Hair follicle dermal papilla cell (primary cell): ENCODE measurements at places on chromosomes 2 and 18. TPM values are rescaled to one million over a fixed set of nuclear protein-coding genes. Genes with fewer than 3 reads are reported as not detected.

The PDK1 gene
- total RNA-seq: 26.8 and 31.8 TPM in 2 replicates

The SF3B1 gene
- 248 and 327 TPM in 2 replicates for total RNA-seq

The KLHL41 gene
- total RNA-seq: 0.97 TPM in 2 replicates

The LYPD1 gene
- total RNA-seq: under 0.01 and 0.12 TPM in 2 replicates

The DNAJC27 gene
- 3.9 and 7.0 TPM in 2 replicates for total RNA-seq

The SKOR2 gene
- total RNA-seq: not detected in 2 replicates

The PID1 gene
- total RNA-seq: 8.5 and 8.6 TPM in 2 replicates

The GDF7 gene
- total RNA-seq: under 0.01 TPM in 1 of 2 replicates, not detected in the other

The RNF125 gene
- total RNA-seq: 0.16 and 0.24 TPM in 2 replicates

The VWC2L gene
- under 0.01 TPM in 1 of 2 replicates, not detected in the other for total RNA-seq

The SPC25 gene
- 0.49 and 2.3 TPM in 2 replicates for total RNA-seq

The AMER3 gene
- total RNA-seq: not detected in 2 replicates

The KHK gene
- 0.32 and 0.36 TPM in 2 replicates for total RNA-seq

The STRADB gene
- total RNA-seq: 33.4 and 40.3 TPM in 2 replicates

The SLC30A3 gene
- total RNA-seq: not detected in 2 replicates

The EFEMP1 gene
- total RNA-seq: 104 and 364 TPM in 2 replicates

The DNAJC5G gene
- not detected in 2 replicates for total RNA-seq

The CXCR1 gene
- total RNA-seq: not detected in 2 replicates

The PRKAG3 gene
- total RNA-seq: 0.16 TPM in 1 of 2 replicates, not detected in the other

The CD226 gene
- total RNA-seq: 1.1 and 1.5 TPM in 2 replicates

The CHRNG gene
- total RNA-seq: not detected in 2 replicates

The LDLRAD4 gene
- total RNA-seq: 0.12 and 0.65 TPM in 2 replicates

The DOK6 gene
- 5.2 and 8.0 TPM in 2 replicates for total RNA-seq

The LYG2 gene
- total RNA-seq: not detected in 2 replicates

The NT5DC4 gene
- not detected in 2 replicates for total RNA-seq

The TDRD15 gene
- not detected in 2 replicates for total RNA-seq

The MEP1B gene
- 0.12 TPM in 1 of 2 replicates, not detected in the other for total RNA-seq

The PRKRA gene
- 49.7 and 53.9 TPM in 2 replicates for total RNA-seq

The KCNF1 gene
- total RNA-seq: under 0.01 TPM in 1 of 2 replicates, not detected in the other

The PTPRN gene
- total RNA-seq: 0.36 and 0.49 TPM in 2 replicates

The TNP1 gene
- total RNA-seq: not detected in 2 replicates

The PTPN2 gene
- total RNA-seq: 19.3 and 26.1 TPM in 2 replicates

The CASP10 gene
- 3.1 and 5.7 TPM in 2 replicates for total RNA-seq

The PAX8 gene
- total RNA-seq: 9.2 and 19.8 TPM in 2 replicates

The RTN4 gene
- total RNA-seq: 202 and 212 TPM in 2 replicates

The PKDCC gene
- 4.0 and 6.7 TPM in 2 replicates for total RNA-seq

The SLC8A1 gene
- 36.2 and 44.0 TPM in 2 replicates for total RNA-seq

The ZNF396 gene
- total RNA-seq: 1.1 and 1.2 TPM in 2 replicates

The COL6A3 gene
- 4,331 and 7,373 TPM in 2 replicates for total RNA-seq

The CHRNA1 gene
- 0.16 TPM in 1 of 2 replicates, not detected in the other for total RNA-seq

The LINC00305 gene
- not detected in 2 replicates for total RNA-seq
